Ammon's horn (tissue), 1 donor: ENCODE measurements at places on chromosomes 5 and 9.

GRCh38 chr5:95417971-95418370 lies 26.8 kb downstream of the FAM81B start:
- no peak for DNase-seq

GRCh38 chr5:144487761-144488160 lies 317.1 kb downstream of the KCTD16 start:
- no peak for DNase-seq

DNA sequence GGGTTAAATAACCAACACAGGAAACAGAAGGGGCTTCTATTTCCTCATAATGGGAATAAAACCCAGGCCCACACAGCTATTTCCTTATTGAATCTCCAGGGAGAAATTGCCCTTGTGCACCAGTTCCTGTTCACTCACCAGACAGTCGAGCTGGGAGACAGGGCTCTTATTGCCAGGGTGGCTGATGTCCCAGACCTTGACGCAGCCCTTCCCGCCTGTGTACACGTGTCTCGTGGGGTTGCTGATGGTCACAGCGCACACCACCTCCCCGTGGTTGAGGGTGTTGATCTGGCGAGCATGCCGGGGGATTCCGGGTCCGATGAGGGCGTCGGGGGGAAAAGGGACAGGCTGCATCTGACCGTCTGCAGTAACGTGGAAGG lies 96.5 kb downstream of the TLE1 start:
- peak; percentile 75 for DNase-seq

DNA sequence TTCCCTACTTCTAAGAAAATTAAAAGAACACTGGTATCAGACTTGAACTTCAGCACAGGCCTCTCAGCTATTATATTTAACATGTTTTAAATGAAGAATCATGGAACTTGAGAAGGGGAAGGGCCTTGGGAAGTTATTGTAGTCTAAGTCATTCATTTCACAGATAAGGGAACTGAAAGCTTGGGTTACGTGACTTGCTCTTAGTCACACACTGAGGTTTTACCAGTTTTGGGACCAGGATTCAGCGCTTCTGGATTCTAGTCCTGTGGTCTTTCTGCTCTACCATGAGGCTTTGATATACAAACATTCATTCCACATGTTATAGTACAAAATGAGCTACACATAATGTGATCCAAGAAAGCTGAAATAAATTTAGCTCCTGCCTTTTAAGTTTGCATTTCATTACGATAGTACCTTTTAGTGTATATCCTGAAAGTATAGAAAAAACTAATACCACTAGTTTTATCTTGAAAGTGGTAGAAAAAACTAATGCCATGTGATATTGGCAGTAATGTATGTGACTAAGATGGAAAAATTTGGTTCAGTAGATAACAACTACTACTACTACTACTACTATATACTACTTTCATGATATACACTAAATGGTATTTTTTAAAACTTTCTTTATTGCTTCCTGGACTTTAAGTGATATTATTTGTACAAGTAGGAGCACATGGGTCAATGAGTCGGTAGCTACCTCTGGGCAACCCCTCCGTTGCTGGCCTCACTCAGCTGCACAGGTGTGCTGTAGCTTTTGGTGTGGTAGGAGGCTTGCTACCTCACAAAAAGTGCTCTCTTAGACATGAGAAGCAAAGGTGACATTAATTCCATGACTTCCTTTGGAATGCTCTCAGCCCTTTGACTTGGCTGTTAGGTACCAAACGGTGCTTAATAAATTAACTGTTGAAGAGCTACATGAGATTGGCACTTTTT lies 40.7 kb downstream of the F2RL2 start:
- DNase-seq: no peak

DNA sequence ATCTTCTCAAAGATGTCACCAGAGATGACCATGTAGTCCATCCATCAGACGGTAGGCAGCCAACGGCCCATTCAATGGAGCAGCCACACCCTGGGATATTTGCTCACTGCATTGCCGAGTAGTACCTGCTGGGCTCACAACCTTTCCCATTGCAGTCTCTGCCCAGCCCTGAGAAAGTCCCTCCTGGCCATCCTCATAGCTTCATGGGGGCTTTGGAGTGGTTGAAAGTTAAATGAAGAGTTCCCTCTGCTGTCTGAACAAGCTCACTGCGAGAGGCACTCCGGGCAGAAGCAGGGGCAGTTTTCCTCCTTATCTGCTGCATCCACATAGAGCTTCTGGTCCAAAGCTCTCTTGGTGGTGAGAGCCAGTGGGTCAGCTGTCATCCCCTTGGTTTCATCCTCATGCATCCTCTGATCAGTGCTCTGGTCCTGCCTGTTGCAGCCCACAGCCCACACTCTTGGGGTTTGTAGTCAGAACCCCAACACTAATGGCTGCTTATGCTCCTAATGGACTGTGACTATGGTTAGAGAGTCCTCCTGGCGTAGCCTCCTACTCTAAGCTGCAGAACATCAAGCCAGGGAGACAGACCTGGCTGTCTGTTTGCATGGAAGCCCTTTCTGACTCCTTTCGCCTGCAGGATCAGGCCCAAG lies 23.3 kb downstream of the TNFSF8 start:
- peak; percentile 23 for DNase-seq

- no peak for DNase-seq
Measured at GRCh38 chr5:65479527-65479926, 2.2 kb downstream of the ADAMTS6 start.

- DNase-seq: no peak
Measured at GRCh38 chr5:178290376-178290775, 57.8 kb upstream of the PHYKPL start.

- DNase-seq: no peak
Measured at GRCh38 chr5:140018920-140019644, 24.0 kb downstream of the NRG2 start.

DNA sequence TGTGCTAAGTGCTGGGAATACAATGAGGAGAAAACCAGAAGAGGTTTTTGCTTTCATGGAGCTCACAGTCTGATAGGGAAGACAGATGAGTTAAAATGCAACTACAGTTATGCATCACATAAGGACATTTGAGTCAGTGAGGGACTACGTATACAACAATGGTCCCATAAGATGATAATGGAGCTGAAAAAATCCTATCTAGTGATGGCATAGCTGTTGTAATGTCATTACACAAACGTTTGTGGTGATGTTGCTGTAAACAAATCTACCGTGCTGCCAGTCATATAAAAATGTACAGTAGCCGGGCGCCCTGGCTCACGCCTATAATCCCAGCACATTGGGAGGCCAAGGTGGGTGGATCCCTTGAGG lies 110.1 kb upstream of the RAD23B start:
- no peak for DNase-seq

GRCh38 chr5:171390883-171391677 lies 3.4 kb downstream of the NPM1 start:
- no peak for DNase-seq

DNA sequence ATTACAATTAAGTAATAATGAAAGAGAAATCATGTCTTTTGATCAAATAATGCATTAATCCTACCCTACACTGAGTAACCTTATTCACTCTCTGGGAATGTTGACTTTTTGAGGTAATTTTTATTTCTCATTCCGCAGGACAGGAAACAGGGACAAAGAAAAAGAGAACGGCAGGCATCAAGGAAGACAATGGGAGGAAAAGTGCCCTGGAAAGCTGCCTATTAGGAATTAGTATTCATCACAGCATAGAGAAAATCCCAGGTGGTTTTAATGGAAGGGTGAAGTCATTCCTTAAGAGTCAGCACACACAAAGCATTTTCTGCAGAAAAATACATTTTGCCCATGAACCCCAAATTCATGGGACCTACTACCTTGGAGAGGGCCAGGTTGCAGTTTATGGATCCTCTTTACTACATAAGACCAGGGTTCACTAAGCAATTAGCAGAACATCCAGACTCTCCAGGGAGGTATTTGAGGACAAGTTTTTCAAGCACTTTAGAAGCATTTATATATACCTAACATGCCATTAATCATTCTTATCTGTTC lies 9.4 kb downstream of the FSTL4 start:
- DNase-seq: no peak

- DNase-seq: no peak
Measured at GRCh38 chr9:90659650-90660364, 17.2 kb upstream of the DIRAS2 start.

DNA sequence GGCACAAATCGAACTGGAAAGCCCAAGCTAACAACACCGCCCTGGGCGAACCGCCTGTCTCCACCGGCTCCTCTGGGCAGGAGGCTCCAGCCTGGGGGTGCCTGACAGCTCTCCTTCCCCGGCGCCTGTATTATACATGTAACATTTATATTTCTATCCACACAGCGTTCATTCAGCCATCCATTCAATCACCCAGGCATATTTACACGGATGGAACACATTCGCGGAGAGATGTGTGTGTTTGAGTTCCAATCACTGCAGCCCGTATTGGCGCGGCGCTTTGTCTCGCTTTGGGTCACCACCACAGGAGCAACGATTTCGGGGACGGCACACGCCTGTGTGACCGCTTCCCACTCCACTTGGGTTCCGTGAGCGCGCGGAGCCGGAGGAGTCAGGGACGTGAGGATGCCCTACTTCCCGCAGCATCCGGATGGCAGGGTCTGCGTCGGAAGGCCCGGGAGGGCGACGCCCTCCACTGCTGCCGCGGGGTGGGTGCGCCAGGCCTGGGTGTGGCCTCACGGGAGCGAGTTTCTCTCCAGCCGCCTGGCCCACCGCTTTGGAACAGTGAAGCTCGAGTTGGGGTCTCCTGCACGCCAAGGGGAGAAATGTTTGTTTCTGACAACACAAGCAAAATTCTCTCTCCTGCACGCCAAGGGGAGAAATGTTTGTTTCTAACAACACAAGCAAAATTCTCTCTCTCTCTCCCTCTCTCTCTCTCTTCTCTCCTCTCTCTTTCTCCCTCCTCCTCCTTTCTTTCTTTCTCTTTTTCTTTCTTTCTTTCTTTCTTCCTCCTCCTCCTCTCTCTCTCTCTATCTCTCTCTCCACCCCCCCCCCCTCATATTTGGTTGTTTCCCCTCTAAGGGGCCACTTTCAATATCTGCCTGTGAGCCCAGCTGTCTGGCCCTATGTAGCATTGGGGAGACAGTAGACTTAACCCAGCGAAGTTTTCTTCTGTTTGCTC lies 1.1 kb upstream of the SV2C start:
- DNase-seq: no peak

- DNase-seq: no peak
Measured at GRCh38 chr5:154727361-154727760, 27.8 kb upstream of the LARP1 start.

DNA sequence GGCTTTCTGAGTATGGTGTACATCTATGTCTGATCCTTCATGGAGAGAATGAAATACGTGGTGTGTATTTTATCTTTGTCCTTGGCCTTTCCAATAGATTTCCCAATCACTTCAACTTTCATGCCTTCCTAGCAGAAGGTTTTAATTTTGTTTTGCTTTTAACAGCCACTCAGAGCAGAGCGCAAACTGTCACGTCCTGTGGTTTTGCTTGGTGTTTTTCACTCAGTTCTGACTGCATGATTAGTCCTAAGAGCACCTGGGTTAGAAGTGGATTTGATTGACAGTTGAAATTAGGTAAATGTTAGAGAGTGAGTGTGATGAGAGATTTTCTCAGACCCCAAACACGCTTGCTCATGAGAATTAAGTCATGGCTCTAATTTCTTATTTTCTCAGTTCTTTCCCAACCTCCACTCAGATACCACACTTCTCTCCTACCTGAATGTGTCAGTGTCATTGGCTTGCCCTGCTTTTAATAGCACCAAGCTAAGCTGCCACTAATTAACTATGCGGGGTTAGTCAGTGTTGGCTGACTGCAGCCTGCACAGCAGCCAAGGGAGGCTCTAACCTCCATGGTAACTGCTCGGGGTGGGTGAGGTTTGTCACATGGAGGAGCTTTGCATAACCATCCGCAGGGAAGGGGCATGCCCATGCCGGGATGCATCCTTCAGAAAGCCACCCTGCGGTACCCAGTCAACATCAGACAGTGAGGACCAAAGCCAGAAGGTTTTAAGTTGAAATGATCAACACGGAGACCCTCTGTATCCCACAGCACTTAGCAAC lies 173.4 kb downstream of the NR3C1 start:
- DNase-seq: peak; percentile 66

DNA sequence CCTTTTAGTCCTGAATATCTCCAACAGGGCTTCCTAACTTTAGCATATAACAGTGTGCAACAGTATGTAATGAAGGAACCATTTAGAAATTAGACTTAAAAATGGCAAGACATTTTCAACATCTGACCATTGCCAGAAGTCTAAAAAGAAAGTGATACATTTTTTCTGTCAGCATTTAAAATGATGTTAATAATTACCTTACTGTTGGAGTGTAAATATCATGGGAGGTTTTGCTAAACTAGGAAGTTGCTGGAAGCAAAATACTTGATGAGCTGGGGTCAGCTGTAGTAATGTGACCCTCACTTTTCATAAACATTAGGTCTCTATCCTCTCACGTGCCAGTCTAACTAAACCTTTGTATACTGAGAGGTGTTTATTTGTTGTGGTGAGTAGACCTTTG lies 68.8 kb downstream of the NTRK2 start:
- DNase-seq: no peak

DNA sequence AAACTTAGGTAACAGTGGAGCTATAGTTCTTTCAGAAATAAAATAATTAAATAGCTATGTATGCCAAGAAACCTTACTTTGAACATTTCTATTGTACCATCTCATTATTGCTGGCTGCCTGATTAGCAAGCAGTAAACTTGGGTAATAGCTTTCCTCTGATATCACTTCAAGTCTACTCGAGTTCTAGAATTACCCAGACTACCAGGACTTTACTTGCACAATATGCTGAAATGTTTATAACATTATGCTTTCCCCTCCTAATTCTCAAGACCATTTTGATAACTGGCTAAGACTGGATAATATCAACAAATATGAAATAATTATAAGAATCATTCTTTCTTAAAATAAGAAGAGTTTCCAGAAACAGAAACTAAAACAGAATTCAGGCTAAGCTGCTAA lies 512.6 kb downstream of the RAB3C start:
- no peak for DNase-seq

DNA sequence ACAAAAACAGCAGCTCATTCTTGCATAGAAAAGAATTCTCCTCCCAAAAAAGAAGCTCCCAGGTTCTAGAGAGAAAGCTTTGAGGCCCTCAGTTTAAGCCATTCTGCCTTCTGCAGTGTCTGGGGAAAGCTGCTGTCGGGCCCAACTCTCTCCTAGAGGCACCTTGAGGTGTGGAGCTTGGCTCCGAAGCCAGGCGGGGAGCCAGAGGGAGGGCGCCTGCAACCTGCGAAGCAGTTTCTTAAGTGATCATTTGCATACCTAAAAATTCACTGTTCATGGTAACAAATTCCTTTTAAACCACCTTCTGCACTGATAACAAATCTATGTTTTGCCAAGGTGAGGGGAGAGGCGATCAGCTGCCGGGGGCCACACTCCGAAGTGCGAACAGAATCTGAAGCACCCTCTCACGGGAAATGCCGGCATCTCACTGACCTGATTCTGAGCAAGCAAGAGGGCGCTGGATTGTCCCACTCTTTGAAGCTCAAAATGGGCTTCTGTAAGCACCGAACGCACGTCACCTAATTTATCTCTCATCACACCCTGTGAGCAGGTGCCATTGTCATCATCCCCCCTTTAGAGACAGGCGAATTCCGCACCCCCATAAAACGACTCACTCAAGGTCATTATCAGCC lies 86.1 kb downstream of the GTF3C4 start:
- DNase-seq: no peak
